ENCODE measurements at places on chromosomes 2 and 18. TPM values are rescaled to one million over a fixed set of nuclear protein-coding genes. Genes with fewer than 3 reads are reported as not detected.

Gene EML6
- total RNA-seq = 0.16 TPM

DNA sequence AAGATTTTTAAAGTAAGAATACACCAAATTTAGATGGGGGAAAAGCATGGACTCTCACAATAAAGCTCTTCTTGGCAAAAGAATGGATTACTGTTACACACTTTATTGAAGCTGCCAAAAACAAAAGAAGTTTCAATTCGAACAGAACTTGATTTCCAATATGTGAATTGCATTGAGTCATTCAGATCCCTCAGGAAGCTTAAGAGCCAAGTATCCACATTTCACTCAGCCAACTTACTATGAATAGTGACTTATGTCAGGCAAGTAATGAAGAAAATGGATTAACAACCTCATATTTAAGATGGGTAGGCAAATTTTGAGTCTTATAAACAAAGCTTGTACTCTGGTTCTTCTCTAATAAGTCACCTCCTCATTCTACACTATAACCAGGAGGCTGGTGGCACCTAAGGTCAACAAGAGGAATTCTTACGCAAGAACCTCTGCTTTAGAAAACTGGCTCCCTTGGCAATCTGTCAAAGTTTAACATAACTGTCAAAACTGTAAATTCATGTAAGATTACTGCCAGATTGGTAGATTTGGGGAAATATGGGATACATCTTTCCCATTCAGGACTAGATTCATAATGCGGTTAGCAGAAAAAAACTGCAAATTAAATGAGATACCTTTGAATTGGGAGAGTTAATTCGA, 6.0 kb downstream of the HADHA start:
- DNase-seq = no peak

GRCh38 chr2:106978647-106979046, 92.7 kb upstream of the ST6GAL2 start:
- no peak for DNase-seq

Gene CCDC178
- total RNA-seq = 0.27 TPM

Gene TUBB8B
- total RNA-seq = not detected

Gene GPAT2
- total RNA-seq = 6.1 TPM

GRCh38 chr2:15845294-15845693, 95.1 kb upstream of the MYCN start:
- no peak for DNase-seq

DNA sequence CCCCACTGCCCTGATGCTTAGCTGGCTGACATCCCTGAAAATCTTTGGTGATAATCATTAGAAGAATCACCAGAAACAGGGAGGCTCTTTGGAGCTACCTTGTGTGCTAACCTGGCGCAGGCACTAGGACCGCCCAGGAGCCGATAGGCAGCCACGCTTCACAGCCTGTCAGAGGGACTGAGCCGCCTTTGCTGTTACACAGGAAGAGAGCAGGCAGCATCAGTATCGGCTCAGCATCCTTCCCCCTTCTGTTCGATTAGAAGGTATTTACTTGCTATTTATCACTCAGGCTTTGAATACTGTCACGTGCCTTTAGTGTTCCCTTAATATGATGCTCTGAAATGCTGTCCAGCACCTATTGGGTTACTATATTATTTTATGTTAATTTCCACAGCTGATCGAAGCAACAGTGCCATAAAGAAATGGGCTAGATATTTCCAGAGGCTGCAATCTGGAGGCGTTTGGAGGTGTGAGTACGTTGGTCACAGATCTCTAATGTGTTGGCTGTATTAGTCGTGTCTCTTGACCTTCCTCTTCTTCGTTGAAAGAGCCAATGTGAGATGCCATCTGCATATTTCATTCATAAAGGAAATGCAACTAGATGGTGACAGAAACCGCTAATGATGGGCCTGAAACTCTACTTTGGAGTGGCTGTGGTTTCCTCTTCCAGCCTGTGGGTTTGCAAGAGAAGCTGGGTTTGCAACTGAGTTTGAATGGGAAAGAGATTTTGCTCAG, 110.4 kb upstream of the RAB27B start:
- DNase-seq = no peak

DNA sequence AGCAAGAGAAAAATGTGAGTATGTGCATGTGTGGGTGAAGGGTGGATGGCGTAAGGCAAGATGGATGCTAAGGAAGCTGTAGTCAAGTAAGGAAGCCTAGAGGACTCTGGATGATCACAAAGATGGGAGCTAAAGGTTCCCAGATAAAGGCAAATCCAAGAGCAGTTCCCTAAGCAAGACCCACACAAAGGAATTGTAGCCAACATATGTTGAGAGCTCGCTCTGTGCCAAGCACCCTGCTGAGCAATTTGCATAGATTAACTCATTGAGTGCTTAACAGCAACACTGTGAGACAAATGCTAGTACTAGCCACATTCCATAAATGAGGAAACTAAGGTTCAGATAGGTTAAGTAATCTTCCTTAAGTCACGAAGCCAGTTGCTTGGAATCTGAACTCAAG, 132.6 kb downstream of the C1D start:
- no peak for DNase-seq

- DNase-seq = no peak
These were observed 81.3 kb downstream of the STRADB start for GRCh38 chr2:201532686-201533304.

- no peak for DNase-seq
These were observed 42.2 kb downstream of the CD302 start for GRCh38 chr2:159755788-159756187.

Gene SLC20A1
- 10.2 TPM for total RNA-seq

GRCh38 chr2:175036582-175037018, 31.4 kb upstream of the CHN1 start:
- no peak for DNase-seq

Gene NCL
- total RNA-seq = 218 TPM

- DNase-seq = no peak
These were observed 112.1 kb upstream of the SIX2 start for GRCh38 chr2:45121236-45121927.

Gene STARD6
- total RNA-seq = not detected

Gene HNRNPLL
- total RNA-seq = 22.5 TPM

Measured in Right ventricle myocardium inferior (tissue), 1 donor.